ENCODE measurements at places on chromosomes 16 and 17.

GRCh38 chr16:57867000-57867561 lies 64.8 kb upstream of the KIFC3 start:
- DNase-seq, result no peak

DNA sequence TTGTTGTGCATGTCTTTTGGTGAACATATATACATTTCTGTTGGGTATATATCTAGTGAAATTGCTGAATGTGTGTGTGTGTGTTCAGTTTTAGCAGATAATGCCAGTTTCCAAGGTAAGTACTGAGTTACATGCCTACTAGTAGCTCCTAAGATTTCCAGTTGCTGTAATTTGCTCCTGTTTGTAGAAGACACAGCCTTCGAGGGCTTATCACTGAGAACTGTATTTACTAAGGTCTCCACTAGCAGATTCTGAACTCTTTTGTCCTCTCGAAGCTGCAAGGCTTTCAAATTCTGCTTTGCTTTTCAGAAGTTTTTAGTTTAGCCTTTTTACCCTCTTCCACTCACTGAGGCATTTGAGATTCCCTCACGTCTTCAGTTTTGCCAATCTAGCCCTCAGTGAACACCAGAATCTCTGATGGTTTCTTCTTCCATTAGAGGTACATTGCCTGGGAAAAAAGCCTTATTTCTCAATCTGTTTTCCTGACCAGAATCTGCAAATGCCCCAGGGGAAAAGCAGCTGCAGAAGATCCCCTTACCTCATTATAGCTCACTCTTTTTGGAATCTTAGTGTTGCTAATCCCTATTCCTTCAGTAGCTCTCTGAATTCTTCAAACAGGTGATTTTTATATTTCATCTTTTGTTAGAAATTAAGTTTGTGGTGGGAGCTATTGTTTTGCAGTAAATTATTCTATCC lies 52.9 kb downstream of the NF1 start:
- DNase-seq, result peak; percentile 33

GRCh38 chr16:96935-97381 lies 18.9 kb downstream of the MPG start:
- peak; percentile 81 for DNase-seq

DNA sequence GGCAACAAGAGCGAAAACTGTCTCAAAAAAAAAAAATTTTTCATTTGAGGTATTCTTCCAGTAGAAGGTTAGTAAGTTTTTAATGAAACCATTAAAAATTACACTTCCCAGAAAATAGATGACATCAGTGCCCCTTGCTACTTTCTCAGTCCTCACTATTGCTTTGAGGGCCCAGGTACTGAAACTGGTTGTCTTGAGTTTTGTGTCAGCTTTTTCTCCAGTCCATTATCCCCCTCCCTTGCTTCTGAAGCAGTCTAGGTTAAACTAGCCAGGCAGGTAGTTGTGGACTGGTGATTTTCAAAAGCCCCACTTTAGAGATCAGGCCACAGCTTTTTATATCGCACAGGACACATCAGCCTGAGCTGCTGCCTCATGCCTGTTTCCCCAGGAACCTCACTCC lies 10.9 kb downstream of the SMCR8 start:
- DNase-seq, result no peak

DNA sequence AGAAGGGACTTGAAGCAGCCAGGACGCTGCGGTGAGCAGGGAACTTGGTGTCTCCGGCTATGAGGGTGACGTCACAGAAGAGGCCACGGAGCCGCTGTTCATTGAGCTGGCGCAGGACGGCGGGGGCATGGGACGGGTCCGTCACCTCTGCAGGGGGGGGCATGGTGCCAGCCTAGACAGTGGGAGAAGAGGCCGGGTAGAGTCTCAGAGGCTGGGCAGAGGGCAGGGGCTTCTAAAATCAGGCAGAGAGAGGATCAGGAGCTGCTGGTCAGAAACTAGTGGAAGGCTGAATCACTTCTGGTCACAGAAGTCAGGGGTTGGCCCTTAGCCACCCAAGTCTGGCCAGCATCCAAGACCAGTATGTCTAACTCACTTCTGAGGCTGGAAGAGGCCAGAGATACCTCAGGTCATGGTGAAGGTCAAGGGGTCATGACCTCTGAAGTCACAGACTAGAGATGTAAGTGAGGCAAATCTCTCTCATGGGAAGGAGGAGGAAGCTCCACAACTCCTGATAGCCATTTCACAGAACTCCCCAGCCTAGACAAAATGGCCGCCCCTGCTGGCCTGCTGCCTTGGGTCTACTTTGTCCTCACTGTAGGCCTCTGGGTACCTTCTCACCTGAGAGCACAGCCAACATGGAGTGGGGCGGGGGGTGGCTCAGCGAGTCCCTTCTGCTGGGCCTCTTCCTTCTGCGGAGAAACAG lies 12.6 kb downstream of the ZBTB4 start:
- peak; percentile 72 for DNase-seq
